ENCODE measurements at places on chromosomes 2 and 18.

GRCh38 chr2:170917219-170917913 is 11.7 kb upstream of the GORASP2 start:
- H3K36me3 ChIP-seq: no peaks in the 10 kb centered on the region
- no peaks in the 10 kb centered on the region for H3K4me1 ChIP-seq
- no peak overlapping the region for H3K4me3 ChIP-seq

DNA sequence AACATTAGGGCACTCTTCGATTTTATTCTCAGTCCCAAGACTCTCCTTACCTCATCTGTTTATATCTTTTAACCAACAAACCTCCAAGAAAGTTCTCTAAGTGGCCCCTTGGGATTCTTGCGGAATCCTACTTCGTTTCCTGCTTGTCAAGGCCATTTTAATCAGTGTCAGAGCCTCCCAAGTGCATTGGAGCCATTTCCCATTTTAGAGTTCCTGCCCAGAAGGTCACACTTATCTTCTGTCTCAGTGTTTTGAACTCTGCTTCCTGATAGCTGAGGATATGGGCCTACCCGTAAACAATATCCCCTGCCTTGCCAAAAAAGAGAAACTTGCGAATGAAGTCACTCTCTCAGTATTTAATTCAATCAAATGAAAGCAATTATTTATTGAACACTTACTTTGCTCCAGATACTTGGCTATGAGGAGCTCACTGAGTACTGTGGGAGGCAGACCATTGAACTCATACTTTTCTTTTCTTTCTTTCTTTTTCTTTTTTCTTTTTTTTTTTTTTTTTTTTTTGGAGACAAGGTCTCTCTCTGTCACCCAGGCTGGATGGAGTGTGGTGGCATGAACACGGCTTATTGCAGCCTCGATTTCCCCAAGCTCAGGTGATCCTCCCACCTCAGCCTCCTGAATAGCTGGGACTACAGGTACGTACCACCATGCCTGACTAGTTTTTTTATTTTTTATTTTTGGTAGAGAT is 5.7 kb upstream of the NOSTRIN start:
- no peaks in the 10 kb centered on the region for H3K4me1 ChIP-seq
- no peak overlapping the region for H3K4me3 ChIP-seq
- H3K27ac ChIP-seq: no peak overlapping the region

- H3K27ac ChIP-seq: no peak overlapping the region
- H3K27me3 ChIP-seq: peaks cover 86% of the 10 kb centered on the region
- peaks cover 12% of the 10 kb centered on the region for H3K36me3 ChIP-seq
- no peak overlapping the region for H3K4me3 ChIP-seq
- DNase-seq: no peak
- H3K4me1 ChIP-seq: peaks cover 18% of the 10 kb centered on the region
Measured at GRCh38 chr2:38098421-38099098, 22.6 kb upstream of the CYP1B1 start.

- peaks cover 30% of the 10 kb centered on the region for H3K4me1 ChIP-seq
- H3K27ac ChIP-seq: no peak overlapping the region
- no peak overlapping the region for H3K4me3 ChIP-seq
Measured at GRCh38 chr2:74424139-74424992, 2.8 kb downstream of the WDR54 start.

DNA sequence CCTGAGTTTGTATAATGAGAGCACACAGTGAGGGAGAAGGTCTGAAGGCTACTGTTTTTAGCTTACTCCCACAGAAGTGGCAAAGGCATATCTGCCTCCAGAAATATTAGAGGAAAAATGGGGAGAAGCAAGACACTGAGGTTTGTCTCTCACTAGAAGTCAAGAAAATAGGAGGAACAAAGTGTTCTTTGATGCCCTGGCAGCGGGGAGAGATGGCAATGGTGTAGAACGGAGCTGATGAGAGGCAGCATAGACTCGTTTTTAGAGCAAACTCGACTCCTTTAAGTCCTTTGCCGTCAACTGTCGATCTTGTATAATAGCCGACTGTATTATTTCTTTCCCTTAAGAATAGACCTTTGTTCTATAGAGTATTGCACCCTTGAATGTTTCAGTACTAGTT is 73.8 kb downstream of the ANKRD44 start:
- peak overlapping the region; percentile 81 for H3K4me3 ChIP-seq
- no peak for DNase-seq
- H3K27me3 ChIP-seq: no peaks in the 10 kb centered on the region

DNA sequence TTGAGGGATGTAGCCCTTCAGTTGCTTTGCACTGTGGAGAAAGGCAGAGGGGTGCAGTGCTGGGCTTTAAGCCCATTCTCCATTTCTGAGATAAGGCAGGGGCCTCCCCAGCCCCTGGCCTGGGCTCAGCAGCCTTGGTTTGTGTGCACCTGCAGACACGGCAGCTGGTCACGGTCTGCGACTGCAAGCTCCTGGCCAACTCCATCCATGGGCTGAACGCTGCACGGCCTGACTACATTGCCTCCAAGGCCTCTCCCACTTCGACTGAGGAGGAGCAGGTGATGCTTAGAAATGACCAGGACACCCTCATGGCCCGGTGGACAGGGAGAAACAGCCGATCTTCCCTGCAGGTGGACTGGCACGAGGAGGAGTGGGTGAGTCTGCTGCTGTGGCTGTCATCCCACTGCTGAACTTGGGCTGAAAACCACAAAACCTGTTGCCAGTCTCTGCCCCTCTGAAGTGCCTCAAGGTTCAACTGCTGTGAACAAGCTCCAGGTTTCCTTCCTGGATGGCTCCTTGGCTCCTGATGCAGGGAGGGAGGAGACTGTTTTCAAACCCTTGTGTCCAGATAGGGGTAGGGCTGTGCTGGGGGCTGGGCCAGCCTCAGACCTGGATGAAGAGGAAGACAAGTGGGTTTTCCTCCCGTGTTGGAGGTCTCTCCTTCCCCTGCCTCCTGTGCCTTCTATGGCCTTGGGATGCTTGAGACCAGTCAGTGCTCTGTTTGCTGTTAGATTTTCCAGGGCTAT is 54.0 kb downstream of the COA5 start:
- H3K27me3 ChIP-seq: no peaks in the 10 kb centered on the region
- no peak for DNase-seq
- peak overlapping the region; percentile 21 for H3K27ac ChIP-seq
- H3K4me1 ChIP-seq: peaks cover 32% of the 10 kb centered on the region

GRCh38 chr2:134988994-134989605 is 58.1 kb downstream of the MAP3K19 start:
- H3K4me1 ChIP-seq: no peaks in the 10 kb centered on the region
- DNase-seq: no peak
- peaks cover 24% of the 10 kb centered on the region for H3K27me3 ChIP-seq
- no peak overlapping the region for H3K4me3 ChIP-seq
- no peak overlapping the region for H3K27ac ChIP-seq
- H3K36me3 ChIP-seq: no peaks in the 10 kb centered on the region

GRCh38 chr2:144268036-144268678 is 251.8 kb downstream of the ZEB2 start:
- no peak overlapping the region for H3K27ac ChIP-seq
- H3K4me1 ChIP-seq: peaks cover 18% of the 10 kb centered on the region
- H3K36me3 ChIP-seq: peaks cover 4% of the 10 kb centered on the region
- no peak for DNase-seq

DNA sequence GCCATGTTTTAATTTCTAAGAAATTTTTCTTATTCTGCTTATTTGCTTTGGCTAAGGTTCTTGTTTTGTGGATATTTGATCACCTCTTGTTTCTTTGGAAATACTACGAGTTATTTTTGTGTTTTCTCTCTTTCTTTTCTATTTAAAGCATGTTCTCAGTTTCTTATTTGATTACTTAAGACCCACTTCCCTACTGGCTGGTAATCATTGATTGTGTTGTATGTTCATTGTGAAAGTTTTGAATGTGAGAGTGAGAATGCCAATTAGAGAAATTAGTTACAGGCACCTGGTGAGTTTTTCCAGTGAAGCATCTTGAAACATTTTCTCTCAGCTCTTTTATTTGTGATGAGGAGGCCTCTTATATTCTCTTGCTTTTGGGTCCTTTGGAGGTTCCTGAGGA is 226.7 kb upstream of the MC4R start:
- no peak overlapping the region for H3K27ac ChIP-seq
- no peak for DNase-seq
- H3K4me3 ChIP-seq: no peak overlapping the region

DNA sequence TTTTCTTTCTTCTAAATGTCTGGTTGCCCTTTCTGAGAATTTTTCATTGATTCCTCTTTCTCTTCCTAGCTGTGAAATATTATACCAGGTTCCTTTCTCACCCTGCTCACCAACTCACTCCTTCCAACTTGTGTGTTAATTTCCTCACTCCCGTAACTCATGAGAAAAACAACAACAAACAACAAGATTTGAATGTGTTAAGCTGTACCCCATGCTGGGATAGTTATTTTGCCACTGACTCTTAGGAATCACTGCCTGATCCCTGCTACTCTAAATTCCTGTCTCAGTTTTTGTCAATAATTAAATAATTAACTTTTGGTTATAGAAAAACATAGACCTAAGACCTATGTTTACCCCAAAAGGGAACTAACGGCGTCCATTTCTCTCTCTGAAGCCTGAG is 242.7 kb downstream of the DPP10 start:
- no peak for DNase-seq
- no peak overlapping the region for H3K4me3 ChIP-seq
- peaks cover 7% of the 10 kb centered on the region for H3K27me3 ChIP-seq
- no peaks in the 10 kb centered on the region for H3K4me1 ChIP-seq

DNA sequence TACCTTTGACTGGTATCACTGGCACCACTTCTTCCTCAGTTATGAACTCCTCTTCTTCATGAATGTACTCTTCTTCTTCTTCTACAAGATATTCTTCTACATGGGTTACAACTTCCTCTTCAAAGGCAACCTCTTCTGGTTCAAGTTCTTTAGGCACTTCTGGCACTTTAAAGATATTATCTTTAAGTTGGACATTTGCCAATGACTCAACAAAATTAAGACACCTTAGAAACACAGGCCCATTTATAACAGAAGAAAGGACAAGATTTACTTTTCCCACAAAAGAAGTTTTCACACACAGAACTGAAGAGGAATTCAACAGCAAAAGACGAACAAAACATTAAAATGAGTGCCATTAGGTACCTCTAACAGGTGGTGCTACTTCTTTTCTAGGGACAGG is 127.3 kb downstream of the TTN start:
- H3K27me3 ChIP-seq: no peaks in the 10 kb centered on the region
- no peak overlapping the region for H3K4me3 ChIP-seq
- no peaks in the 10 kb centered on the region for H3K4me1 ChIP-seq
- DNase-seq: no peak

- no peak for DNase-seq
- no peaks in the 10 kb centered on the region for H3K4me1 ChIP-seq
- peaks cover 55% of the 10 kb centered on the region for H3K27me3 ChIP-seq
- no peak overlapping the region for H3K4me3 ChIP-seq
- H3K36me3 ChIP-seq: peaks cover 3% of the 10 kb centered on the region
- no peak overlapping the region for H3K27ac ChIP-seq
Measured at GRCh38 chr18:10850840-10851239, 298.5 kb downstream of the PIEZO2 start.

DNA sequence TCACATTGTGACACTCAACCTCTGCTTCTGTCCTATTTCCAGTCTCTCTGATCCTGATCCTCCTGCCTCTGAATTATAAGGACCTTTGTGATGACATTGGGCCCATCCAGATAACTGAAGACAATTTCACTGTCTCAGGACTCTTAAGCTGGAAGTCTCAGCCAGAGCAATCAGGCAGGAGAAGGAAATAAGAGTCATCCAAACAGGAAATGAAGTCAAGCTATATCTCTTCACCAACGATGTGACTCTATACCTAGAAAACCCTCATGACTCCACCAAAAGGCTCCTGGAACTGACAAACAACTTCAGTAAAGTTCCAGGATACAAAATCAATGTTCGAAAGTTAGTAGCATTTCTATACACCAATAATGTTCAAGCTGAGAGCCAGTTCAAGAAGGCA is 29.3 kb upstream of the TWIST2 start:
- H3K27me3 ChIP-seq: peaks cover 66% of the 10 kb centered on the region
- no peaks in the 10 kb centered on the region for H3K4me1 ChIP-seq
- no peak for DNase-seq
- H3K27ac ChIP-seq: no peak overlapping the region
- H3K4me3 ChIP-seq: no peak overlapping the region

- no peaks in the 10 kb centered on the region for H3K27me3 ChIP-seq
- no peak overlapping the region for H3K4me3 ChIP-seq
- peak overlapping the region; percentile 24 for H3K27ac ChIP-seq
- DNase-seq: no peak
Measured at GRCh38 chr18:9249254-9249653, 85.3 kb upstream of the TWSG1 start.

DNA sequence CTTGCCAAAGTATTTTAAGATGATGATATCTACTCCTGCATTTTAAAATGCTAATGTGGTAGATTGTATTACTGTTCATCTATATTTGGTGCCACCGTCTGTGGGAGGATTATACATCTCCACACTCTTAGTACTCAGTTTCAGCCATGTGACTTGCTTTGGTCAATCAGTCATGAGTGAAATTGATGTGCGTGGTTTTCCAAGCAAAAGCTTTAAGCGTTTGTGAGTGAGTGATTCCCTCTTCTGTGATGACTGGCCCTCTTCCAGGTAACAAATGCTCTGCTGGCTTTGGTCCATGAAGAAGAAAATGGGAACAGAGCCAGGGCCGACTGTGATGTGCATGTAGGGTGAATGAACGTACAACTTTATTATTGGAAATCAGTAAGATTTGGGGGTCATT is 330.4 kb downstream of the LPIN1 start:
- peaks cover 12% of the 10 kb centered on the region for H3K4me1 ChIP-seq
- H3K4me3 ChIP-seq: no peak overlapping the region
- H3K36me3 ChIP-seq: no peaks in the 10 kb centered on the region
- H3K27me3 ChIP-seq: no peaks in the 10 kb centered on the region

DNA sequence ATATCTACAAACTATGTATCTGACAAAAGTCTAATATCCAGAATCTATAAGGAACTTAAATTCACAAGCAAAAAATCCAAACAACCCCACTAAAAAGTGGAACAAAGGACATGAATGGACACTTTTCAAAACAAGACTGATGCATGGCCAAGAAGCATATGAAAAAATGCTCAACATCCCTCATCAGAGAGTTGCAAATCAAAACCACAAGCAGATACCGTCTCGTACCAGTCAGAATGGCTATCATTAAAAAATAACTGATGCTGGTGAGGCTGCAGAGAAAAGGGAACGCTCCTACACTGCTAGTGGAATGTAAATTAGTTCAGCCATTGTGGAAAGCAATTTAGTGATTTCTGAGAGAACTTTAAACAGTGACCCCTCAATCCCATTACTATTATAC is 56.5 kb downstream of the CCBE1 start:
- no peak for DNase-seq
- H3K27ac ChIP-seq: no peak overlapping the region
- H3K27me3 ChIP-seq: peaks cover 11% of the 10 kb centered on the region
- H3K36me3 ChIP-seq: no peaks in the 10 kb centered on the region

Data from T-helper 17 cell (primary cell).